ENCODE measurements at places on chromosomes 7 and 10.
A peak's percentile ranks its signal among the peaks of the same experiment; 100 is the strongest.

DNA sequence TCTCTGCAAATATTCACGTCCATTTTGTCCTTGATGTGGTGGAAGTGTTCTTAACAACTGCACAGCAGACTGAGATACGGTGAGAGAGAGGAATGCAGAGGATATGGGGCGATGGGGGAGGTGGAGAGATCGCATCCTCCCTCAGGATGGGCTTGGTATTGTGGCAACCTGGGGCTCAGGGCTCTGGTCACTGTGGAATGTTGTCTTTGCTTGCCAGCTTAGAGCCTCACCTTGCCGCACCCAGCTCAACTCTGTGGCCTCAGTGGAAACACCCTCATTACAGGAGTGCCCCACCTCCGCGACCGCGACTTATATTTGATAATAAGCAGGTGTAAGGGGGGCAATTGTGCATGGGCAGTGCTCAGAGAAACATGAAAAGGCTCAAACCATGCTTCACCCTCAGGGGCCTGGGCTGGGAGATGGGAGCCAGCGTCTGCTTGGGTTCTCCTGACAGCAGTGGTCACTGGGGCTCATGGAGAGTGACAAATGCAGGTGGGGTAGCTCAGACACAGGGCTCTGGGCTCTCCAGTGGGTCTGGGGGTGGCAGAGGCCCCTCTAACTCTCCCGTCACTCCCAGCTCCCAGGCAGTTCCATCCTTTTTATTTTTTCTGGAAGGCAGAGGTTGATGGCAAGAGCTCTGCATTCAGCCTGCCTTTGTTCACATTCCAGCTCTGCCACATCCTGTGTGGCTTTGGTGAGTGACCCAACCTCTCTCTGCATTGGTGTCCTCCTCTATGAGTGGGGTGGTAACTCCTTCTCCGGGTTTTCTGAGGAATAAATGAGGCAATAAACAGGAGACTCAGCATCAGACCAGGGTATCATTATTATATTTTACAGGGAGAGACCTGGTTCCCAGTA lies 43.1 kb upstream of the EMX2 start:
- DNase-seq, result no peak

GRCh38 chr7:23680414-23681405 lies 711 bp downstream of the FAM221A start:
- DNase-seq, result peak; percentile 19

GRCh38 chr7:27771111-27771510 lies 31.1 kb downstream of the TAX1BP1 start:
- no peak for DNase-seq

DNA sequence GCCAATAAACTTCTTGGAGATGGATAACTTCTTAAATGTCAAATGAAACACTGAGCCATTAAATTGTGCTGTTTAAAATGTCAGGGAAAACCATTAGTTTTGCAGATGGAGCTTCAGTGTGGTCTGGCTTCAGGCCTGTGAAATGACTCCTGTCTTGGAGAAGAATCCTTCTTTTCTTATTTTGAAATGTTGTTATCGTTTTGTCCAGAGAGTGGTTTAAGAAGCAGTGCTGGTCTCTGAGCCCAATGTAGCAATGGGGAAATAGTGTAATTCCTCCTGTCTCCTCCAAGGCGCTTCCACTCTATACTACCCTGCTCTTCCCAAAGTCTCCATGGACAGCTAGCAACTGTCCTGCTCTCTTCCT lies 177.6 kb downstream of the REEP3 start:
- no peak for DNase-seq

- no peak for DNase-seq
Observed at GRCh38 chr7:135322571-135323340, 89.1 kb downstream of the STRA8 start.

DNA sequence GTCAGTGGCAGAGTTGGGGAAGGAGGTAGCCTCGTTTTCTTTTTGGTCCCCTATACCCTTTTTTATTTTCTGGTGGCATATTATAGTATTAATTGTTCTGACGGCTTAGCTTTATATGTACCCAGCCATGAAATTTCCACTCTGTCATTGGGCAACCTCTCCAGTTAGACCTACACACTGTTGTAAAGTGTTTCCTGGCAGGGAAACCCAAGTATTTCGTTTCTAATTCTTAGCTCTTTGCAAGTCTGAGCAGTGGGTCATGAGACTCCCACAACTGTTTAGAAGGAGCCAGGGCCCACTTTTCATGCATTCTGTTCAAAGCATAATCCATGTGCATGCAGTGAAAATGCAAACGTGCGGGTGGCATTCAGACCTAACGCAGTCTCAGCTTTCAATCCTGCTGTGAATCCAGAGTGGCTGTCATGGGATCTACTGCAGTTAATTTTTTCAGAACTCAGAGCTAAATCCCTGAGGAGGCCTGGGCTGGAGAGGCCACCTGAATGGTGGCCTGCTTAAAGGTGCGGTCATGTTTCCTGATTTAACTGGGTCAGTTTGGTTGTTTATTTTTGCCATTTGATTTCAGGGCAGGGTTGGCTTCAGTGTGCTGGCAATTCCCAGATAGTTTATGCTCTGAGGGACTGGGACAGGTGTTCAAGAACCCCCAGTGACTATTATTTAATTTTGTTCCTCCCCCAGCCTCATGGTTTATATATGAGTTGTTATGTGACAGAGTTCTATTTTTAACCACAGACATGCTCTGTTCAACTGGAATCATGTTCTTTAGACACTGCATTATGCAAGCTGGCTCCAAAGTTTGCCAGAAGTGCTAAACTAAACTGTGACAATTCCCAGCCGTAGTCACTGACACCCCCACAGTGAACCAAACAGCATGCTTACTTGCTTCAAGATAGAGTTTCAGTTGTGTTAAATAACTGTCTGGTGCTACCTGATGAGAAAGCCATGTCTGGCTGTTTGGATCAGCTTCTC lies 27.4 kb upstream of the SYPL1 start:
- no peak for DNase-seq

- DNase-seq, result no peak
Observed at GRCh38 chr7:13933091-13933490, 56.4 kb downstream of the ETV1 start.

- DNase-seq, result no peak
Observed at GRCh38 chr10:43057831-43058340, 19.0 kb upstream of the RET start.

DNA sequence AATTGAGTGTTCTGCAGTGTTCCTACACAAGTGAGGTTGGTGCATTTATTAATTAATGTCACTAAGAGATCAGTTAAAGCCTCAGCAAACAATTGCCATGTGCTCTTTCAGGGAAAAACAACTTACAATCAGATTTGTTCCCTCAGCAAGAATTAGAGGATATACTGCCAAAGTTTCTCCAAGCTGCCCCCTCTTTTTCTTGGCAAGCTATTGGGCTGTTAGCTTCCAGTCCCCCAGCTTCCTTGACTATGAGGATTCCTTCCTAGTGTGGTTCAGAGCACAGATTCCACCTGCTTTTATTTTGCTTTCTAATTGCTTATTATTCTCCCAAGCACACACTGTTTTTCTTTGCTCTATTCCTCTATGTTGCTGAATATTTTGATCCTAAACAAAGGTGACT lies 112.7 kb downstream of the RBM20 start:
- DNase-seq, result no peak

DNA sequence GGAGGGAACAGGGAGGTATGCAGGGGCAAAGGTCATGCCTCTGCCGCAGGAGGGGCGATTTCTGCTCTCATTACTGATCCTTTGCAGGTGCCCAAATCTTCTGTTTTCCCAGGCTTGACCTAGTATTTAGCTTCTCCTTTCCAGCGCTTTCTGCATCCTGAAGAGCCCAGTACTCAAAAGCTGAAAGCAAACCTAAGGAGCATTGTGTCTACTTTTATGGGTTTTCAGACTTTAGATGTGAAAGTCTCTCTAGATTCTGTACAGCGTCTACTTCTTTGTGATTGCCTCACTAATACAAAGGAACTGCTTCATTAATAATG lies 560 bp downstream of the GBF1 start:
- DNase-seq, result no peak

DNA sequence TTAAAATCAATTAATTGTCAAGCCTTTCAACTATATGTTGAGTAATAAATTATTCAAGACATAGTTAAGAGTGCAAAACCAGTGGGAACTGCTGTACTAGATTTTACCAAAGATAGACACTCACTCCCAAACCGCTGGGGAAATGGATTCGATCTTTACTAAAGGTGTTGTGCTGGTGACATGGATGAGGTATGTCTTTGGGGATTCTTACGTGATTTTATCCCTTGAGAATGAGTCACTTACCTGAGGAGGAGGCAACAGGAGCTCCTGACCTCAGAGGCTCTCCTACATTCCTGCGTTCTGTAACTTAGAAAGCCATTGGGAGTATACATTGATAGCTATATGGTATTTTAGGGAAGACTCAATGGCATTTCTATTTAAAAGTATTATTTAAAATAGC lies 165.5 kb downstream of the PKD1L1 start:
- DNase-seq, result no peak

GRCh38 chr7:127189886-127190285 lies 62.9 kb downstream of the GRM8 start:
- DNase-seq, result no peak

DNA sequence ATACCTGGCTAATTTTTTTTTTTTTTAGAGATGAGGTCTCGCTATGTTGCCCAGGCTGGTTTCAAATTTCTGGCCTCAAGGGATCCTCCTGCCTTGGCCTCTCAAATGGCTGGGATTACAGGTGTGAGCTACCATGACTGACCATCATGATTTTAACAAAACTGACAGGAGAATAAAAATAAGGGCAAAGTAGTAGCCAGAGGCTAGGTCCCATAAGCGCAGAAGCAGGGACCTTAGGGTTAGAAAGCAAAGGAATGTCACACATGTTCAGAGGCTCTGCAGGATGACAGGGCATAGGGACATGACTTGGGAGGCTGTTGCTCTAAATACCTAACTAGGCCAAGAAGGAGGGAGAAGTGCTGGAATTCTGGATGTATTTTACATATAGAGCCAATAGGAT lies 5.1 kb upstream of the LIMK1 start:
- no peak for DNase-seq

DNA sequence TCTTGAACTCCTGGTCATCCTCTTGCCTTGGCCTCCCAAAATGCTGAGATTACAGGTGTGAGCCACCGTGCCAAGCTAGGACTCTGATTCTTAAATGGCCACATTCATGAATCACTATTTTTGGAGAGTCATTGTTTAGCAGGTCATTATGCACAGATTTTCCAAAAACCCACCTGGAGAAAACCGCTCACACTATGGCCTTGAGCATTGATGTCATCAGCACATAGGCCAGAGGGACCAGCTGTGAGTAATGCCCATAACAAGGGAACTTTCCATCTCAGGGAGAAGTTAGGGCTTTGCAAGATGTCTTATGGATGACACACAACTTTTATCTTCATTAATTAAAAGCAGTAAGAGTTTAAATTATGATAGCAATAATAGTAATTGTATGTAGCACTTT lies 86.4 kb upstream of the KIF5B start:
- no peak for DNase-seq

DNA sequence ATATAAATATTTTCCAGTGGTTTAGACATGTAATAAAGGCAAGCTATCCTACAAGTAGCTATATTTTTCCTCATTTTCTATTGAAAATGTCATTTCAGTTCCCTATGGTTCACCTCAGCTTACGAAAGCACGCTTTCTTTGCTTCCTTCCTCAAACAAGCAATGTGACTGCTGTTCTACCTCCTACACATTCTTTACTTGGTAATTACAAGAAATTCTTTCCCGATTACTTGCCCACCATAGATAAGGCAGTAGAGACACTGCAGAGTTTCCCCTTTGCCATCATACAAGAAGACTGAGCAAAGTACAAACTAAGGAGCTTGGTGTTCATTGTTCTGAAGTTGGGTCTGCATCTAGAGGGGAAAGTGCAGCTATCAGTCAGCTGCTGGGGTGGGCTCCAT lies 249.4 kb downstream of the CRPPA start:
- DNase-seq, result no peak

DNA sequence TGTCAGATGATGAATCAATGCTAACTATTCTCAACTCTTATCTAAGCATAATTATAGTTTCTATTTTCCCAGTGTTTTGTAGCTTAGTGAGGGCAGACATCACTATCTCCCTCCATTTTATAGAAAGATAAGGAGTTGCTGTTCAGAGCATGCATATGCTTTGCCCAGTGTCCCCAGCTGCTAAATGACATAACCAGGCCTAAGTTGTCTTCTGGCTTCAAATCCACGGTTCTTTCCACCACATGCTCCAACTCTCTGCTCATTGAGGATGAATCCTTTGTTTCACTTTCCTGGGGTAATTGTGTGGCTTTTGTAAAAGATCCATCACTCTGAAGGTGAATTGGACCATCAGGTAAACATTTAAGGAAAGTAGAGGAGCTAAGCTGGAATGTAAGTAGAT lies 134.0 kb downstream of the SNX10 start:
- no peak for DNase-seq

DNA sequence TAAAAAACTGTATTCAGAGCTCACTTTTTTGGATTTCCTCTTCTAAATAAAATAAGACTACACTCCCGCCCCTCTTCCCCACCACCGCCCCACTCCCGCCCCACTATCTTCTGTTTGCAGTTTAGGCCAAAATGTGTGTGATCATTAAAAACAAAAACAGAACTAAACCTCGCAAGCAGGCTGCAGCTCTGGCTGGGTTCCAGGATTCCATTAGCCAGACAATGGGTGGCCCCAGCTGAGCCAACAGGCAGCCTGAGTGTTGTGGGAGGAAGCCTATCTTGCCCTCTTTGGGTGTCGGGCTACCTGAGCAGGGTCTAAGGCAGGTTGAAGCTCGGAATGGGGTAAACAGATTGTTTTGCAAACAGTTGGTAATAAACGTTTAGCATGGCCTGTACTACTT lies 41.7 kb downstream of the ARL4A start:
- DNase-seq, result no peak

DNA sequence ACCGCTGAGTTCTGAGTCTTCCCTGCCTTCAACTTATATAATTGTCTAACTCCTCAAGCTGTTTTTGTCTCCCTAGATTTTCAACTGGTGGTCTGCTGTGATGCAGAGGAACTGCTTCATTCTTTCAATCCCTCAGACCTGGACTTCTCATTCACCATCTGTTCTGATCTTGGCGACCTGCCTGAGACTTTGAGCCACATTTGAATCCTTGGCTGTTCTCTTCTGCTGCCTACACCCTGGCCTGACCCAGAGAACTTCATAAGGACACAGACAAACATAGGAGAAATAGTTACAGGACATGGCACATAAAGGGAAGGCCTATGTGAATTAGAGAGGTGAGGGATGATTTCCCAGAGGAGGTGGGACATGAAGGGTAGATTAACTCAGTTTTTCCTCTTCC lies 326.7 kb downstream of the PTEN start:
- DNase-seq, result no peak

GRCh38 chr7:131839967-131840690 lies 283.7 kb upstream of the PODXL start:
- no peak for DNase-seq

DNA sequence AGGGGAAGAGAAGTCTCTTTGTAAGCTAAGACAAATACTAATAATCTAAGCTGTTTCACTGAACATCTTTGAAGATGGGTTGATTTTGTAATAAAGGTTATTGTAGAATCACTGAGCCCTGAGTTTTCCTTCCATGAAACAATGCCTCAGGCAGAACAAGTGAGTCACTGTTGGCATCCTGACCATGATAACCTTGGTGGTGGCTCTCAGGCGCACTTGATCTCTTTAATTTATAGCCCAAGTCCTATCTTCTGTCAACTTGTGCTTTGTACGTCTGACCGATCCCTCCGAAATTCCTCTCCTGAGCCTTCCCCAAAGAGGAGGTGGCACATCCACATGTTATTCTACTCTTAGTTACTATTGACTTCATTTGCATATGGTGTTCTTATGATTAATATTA lies 812.9 kb downstream of the REEP3 start:
- no peak for DNase-seq
